GM12891 (cell line): ENCODE measurements at places on chromosomes 3 and 15.

DNA sequence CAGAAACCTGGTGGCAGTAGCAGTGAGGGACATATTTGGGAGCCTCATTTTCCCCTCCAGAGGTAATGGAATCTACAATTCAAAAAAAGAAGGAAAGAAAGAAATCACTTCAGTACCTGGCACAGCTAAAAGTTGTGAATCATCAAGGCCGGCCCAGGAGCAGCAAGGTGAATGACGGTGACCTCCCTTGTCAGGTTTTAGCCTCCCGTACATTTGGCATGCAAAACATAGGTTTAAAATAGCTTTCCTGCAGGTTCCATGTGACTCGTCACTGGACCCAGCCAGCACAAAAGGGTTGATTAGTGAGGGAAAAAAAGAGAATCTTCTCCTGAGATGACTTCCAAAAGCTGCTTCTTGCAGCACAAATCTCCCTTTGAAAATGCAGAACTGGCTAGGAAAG lies 394.2 kb downstream of the LSAMP start:
- DNase-seq, result no peak

GRCh38 chr15:91308855-91309254 lies 208.8 kb downstream of the SV2B start:
- DNase-seq, result no peak

- DNase-seq, result peak; percentile 35
Observed at GRCh38 chr3:39255503-39256325, 24.1 kb downstream of the CX3CR1 start.

DNA sequence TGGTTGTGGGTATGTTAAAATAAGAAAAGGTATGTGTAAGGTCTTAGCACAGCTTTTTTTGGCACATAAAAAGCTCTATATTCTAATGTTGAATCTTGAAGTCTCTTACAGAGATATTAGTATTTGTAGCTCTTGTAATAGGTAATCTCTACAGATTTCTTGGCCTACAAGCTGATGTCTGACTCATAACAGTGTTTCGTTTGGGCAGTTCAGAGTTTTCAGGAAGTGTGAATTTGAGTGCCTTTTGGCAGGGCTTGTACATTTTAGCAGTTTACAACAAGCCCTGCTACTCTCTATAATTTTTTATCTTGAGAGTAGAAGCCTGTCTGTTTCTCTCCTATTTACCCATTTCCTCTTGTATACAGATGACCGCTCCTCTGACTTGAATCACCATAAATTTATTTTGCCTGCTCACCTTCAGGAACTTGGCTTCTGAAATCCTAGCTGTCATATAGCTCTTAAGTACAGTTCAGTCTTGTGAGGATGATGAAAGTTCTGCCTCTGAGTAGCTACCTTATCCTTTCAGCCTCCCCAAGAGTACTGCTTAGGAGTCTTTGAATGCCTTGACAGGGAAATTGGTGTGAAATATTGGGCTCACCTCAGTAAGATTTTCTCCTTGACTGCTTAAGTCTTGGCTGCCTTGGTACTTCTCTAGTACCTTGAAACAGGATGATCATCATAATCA lies 419.9 kb upstream of the RARB start:
- DNase-seq, result no peak

- DNase-seq, result no peak
Observed at GRCh38 chr3:159144472-159144871, 342.6 kb downstream of the MFSD1 start.

GRCh38 chr3:127141921-127142730 lies 50.8 kb upstream of the PRR23E start:
- DNase-seq, result no peak

- no peak for DNase-seq
Observed at GRCh38 chr3:105676621-105677300, 192.1 kb downstream of the CBLB start.

GRCh38 chr3:53721187-53722119 lies 124.8 kb downstream of the CHDH start:
- DNase-seq, result no peak

- no peak for DNase-seq
Observed at GRCh38 chr15:69602921-69603320, 150.3 kb downstream of the RPLP1 start.

DNA sequence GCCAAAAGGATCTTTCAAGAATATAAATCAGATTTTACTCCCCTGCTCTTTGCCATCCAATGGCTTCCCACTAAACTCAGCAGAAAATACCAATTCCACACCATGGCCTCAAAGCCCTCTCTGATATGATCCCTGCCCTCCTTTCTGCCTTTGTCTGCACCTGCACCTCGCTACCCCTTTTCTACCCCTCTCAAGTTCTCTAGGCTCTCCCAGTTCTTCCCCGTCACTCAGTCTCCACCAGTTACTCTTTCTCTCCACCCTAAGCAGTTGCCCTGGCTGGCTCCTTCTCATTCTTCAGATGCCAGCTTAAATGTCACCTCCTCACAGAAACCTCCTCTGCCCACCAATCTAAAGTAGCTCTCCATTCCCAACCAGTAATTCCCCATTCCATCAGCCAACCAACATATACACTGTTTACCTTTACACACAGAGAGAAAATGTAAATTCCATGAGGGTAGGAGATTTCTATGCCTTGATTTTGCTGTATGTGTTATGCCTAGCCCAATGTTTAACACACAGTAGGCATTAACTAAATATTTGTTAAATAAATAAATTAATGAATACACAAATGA lies 93.6 kb upstream of the LPP start:
- DNase-seq, result no peak

DNA sequence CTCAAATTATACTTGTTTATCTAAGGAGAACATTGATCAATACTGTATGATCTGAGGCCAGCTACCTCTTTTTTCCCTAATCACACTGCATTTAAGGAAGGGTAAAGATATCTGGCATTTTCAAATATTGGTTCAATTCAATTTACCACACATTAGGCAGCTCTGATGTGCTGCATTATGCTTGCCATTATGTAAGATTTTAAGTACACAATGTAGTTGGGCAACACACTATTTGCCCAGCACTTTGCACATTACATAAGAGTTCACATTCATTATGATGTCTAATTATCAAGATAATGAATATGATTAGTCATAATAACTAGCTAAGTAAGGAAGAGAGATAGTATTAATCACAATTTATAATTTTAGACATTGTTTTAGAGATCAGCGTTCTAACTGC lies 196.3 kb downstream of the BCHE start:
- DNase-seq, result no peak

DNA sequence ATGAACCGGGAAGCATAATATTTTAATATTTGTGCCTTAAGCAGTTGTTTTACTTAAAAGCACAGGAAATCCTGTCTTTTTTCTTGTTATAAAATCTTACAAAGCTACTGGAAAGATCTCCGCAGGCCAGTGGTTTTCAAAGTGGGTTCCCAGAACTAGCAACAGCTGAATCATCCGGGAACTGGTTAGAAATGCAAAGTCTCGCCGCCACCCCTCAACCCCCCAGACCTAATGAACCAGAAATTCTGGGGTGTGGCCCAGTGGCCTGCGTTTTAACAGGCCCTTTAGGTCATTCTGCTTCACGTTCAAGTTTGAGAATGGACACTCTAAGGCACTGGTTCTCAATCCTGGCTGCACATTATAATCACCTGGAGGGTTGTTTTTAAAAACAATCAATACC lies 74.7 kb downstream of the PDZRN3 start:
- no peak for DNase-seq

GRCh38 chr15:66647358-66647757 lies 54.7 kb upstream of the SMAD6 start:
- no peak for DNase-seq

DNA sequence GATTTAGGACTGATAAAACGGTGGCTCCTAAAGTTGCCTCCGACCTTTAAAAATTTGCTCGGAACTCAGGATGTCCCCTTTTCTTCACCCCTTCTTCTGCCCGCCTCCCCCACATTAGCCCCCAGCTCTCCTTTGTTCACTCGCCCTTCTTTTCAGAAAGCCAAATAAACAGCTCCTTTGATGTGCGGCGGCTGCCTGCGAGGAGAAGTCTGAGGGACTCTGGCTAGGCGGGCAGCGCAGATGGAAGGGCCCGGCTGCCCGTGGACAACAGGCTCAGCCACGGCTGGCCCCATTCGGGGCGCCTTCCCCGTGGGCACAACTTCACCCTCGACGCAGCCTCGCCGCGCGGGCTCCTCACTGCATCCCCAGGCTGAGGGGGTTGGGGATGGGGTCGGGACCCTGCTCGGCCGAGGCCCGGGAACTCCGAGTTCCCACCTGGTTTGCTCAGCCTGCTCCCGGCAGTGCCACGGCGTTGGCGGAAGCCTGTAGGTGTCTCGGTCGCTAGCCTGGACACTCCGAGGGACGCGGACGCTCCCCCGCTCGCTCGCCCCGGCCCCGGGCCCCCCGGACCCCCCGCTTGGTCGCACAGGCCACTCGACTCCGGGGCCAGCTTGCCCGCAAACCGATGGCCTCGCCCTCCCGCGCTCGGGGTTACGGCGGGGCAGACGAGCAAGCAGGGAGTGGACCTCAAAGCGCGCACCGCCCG lies 897 bp upstream of the TLE3 start:
- no peak for DNase-seq

- DNase-seq, result no peak
Observed at GRCh38 chr15:89116404-89116803, 28.1 kb downstream of the ABHD2 start.

- no peak for DNase-seq
Observed at GRCh38 chr3:98508582-98508981, 11.1 kb downstream of the OR5K2 start.

DNA sequence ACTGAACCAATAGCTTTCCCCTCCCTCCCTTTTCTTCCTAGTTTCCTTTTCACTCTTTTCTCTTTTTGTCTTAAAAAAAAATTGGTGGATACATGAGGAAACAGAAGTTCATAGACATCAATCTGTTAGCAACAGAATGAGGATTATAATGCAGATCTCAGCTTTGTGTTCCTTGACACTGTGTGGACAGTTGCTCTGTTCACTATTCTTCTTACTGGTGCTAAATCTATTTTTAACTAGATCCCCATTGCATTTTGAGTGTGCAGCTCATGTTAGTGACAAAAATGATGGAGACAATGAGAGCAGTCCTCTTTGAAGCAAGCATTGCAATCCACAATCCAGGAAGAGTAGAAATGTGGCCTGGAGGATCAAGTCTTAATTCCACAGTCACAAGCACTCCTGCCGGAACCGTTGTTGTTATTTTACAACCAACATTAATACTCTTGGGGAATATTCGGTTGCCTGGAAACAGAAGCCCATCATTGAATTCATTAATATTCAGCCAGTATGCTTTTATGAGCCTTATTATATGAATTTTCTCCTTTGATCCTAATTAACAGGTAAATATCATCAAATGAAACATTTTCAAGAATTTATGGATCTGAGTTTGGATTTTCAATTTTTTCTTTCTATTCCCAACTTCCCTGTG lies 1016.8 kb downstream of the NTRK3 start:
- no peak for DNase-seq

DNA sequence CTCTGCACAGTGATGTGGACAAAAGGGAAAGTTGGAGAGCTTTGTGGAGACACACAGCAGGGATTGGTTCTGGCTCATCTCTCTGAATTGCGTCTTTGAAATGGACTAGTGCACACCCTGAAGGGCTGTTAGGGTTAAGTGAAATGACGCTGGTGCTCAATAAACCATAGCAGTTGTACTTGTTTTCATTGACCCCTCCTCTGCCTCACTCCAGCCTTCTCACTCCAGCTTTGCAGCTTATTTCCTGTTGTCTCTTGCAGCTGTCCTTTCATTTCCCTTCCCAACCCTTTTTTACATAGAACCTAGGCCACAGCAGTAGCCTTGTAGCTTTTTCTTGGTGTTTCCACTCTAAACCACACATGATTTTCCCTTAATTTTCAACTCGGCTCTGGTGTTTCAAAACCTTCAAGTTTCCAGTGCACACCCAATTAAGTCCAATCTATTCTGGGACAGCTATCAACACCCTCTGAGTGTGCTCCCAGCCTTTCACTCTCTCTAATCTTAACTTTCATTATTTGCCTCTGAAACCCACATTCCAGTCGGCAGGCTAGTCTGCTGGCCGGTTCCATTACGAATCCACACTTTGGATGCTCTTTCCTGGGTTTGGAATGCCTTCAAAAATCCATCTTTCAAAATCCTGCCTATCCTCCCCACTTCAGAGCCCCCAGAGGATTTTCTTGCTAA lies 6.4 kb downstream of the C3orf52 start:
- no peak for DNase-seq

DNA sequence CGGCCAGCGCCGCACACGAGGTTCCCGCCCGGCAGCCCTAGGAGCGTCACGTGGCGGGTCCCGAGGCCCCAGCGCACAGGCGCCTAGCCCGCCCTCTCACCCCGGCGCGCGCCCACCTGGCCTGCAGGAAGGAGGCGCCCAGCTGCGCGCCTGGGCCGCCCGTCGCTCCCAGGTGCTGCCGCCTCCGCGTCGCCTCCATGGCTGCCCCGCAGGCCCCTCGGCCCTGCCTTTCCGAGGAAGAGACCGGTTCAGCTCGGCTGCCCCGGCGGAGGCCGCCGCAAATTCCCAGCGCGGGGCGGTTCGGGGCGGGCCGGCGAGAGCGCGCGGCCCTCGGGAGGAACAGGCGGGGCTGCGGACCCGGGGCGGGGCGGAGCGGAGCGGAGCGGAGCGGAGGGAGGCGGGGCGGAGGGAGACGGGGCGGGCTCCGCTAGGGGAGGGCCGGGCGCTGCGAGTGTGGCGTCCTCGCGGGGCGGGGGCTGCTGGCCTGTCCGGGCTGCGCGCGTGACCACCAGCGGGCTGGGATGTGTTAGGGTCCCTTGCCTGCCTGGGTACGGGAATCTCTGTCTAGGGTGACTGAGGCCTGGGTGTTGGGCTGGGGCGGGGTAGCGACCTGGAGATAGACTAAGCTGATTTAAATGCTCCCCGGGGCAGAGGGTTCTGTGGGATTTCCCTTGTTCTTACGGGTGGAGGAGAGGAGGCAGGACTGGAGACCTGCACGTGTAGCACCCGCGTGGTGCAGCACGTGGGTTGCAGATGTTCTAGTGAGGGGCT lies at the start of gene CLN6:
TSS of gene CLN6 (minus strand) at position 343 of the 771 bp plus-strand sequence. CDS start at position 199, 144 bp downstream.
- peak; percentile 89 for DNase-seq

GRCh38 chr3:58722561-58722960 lies 56.0 kb upstream of the FAM3D start:
- DNase-seq, result no peak

- DNase-seq, result no peak
Observed at GRCh38 chr3:132290833-132291232, 26.4 kb upstream of the ACP3 start.

DNA sequence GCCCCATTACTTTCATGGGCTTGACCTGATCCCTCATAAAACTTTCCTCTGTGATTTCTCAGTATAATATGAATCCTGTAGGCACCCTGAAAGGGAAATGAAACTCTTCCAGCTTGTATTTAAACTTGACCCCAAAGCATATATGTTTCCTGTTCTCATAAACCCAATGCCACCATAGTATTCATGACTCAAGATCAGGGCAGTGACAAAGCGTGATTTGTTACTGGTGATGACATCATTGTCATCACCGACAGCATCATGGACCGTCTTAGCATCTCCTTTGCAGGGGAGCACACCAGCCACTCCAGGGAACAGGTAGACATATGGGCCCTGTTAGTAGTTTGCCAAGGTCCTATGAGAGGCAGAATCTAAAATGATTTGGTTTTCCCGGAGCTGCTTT lies 741.2 kb downstream of the NR2F2 start:
- DNase-seq, result no peak

DNA sequence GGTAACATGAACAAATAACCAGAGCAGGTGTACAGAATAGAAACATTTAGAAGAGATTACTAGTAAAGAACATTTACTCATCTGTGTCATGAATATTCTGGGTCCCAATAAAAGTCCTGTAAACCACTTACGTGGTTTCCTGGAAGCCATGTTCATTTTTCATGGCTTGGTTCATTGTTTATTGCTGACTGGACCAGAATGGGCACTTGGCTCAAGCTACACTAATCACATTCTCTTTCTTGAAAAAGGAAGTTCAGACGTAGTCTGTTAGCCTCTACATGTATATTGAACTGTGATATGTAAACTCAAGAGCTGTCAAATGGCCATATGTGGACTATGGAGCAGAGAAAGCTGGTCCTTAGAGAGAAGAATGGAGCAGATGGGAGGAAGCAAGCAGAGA lies 138.3 kb upstream of the FAM3D start:
- DNase-seq, result no peak
